Aorta (tissue), 5 donors: ENCODE measurements at places on chromosomes 12 and 14. TPM values are rescaled to one million over a fixed set of nuclear protein-coding genes. Genes with fewer than 3 reads are reported as not detected.

The WNK1 gene
- 182 TPM for total RNA-seq

The TMEM229B gene
- total RNA-seq, result 2.2 TPM

The GLS2 gene
- total RNA-seq, result 0.58 TPM

DNA sequence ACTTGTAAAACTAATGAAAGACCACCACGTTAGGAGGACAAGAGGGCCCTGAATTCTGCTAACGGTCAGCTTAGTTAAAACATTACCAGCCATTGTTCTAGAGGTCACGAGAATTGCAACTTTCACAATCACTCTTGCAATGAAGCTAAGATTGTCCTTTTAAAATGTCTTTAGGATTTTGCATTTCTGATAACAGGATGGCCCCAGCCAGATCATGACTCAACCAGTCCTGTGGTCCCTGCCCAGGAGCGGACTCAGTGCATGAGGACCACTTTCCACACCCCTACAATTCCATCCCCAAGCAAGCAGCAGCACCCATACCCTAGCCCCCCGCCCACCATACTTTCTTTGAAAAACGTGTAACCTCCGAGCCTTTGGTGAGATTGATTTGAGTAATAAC, 28.7 kb downstream of the HSP90AA1 start:
- DNase-seq, result no peak

GRCh38 chr12:75921622-75922289, 109.8 kb downstream of the PHLDA1 start:
- no peak for DNase-seq

- DNase-seq, result no peak
These were observed 68.1 kb downstream of the TTC9 start for GRCh38 chr14:70709726-70710382.

DNA sequence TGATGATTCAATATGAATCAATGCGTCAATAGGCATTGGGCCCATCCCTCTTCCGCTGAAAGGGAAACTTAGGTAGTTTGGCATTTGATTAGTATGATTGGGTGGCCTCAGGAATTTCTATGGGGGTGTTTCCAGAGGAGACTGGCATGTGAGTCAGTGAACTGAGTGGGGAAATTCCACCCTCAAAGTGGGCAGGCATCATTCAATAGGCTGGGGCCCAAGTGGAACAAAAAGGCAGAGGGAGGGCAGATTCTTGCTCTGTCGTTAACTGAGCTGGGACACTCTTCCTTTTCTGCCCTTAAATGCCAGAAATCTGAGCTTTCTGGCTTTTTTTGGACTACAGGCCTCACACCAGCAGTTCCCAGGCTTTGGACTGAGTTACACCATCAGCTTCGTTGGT, 373.5 kb downstream of the RPS29 start:
- no peak for DNase-seq

DNA sequence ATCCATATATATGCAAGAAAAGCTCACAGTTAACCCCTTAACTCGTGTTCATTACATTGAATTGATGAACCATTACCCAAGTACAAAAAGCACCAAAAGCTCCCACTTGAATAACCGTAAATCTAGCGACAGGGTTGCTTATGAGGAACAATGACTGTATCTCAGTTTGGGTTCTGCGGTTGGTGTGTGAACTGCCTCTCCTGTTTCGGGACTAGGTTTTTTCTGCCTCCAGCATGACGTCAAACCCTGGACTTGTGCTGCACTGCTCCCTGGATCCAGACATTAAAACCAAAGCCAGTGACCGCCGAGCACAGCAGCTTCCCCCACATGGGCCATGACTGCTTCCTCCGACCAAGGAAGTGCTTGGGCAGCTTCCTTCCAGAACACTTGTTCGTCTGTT, 77.7 kb downstream of the SETD3 start:
- DNase-seq, result no peak

GRCh38 chr12:53172352-53172751, 8.2 kb upstream of the ZNF740 start:
- peak; percentile 65 for DNase-seq

GRCh38 chr12:8867009-8867408, 44.6 kb downstream of the A2ML1 start:
- no peak for DNase-seq

DNA sequence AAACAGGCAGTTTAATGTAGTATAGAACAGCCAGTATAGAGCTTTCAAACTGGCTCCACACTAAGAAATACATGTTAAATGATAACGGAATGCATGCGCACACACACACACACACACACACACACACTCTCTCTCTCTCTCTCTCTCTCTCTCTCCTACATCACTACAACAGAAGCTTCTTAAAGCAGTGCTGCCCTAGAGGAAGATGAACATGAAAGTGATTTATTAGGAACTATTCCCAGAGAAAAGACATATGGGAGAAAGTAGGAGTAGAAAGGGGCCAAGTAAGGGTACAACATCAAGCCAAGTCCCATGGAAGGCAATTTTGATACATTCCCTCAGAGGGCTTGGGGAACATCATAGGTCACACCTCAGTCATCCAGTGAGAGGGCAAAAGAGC, 16.4 kb upstream of the DHRS4 start:
- DNase-seq, result no peak
